M059J (cell line): ENCODE measurements at places on chromosomes 2 and 18. TPM values are rescaled to one million over a fixed set of nuclear protein-coding genes. Genes with fewer than 3 reads are reported as not detected.

GRCh38 chr2:105438104-105438929, 39.5 kb upstream of the FHL2 start:
- peak; percentile 72 for DNase-seq

The RAD51AP2 gene
- total RNA-seq: not detected in 2 replicates

- DNase-seq: no peak
Measured at GRCh38 chr2:187461294-187462261, 13.5 kb upstream of the CALCRL start.

DNA sequence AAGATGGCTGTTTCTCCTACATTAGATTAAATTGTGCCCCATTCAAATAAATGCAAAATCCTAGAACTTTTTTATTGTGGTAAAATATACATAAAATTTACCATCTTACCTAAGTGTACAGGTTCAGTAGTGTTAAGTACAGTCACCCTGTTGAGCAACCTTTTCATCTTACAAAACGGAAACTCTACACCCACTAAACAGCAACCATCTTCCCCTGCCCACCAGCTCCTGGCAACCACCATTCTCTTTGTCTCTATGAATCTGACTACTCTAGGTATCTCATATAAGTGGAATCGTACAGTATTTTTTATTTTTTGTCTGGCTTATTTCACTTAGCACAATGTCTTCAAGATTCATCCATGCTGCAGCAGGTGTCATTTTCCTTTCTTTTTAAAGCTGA, 53.0 kb downstream of the ASXL2 start:
- DNase-seq: no peak

GRCh38 chr2:118032169-118033013, 18.5 kb upstream of the CCDC93 start:
- peak; percentile 36 for DNase-seq

GRCh38 chr18:21803495-21803894, 62.9 kb downstream of the MIB1 start:
- no peak for DNase-seq

The HPCAL1 gene
- 250 and 267 TPM in 2 replicates for total RNA-seq

The SP9 gene
- total RNA-seq: 0.91 and 1.1 TPM in 2 replicates
